ENCODE measurements at places on chromosomes 3 and 15.

GRCh38 chr15:25715536-25716413 lies 147.4 kb downstream of the ATP10A start:
- no peak for DNase-seq

DNA sequence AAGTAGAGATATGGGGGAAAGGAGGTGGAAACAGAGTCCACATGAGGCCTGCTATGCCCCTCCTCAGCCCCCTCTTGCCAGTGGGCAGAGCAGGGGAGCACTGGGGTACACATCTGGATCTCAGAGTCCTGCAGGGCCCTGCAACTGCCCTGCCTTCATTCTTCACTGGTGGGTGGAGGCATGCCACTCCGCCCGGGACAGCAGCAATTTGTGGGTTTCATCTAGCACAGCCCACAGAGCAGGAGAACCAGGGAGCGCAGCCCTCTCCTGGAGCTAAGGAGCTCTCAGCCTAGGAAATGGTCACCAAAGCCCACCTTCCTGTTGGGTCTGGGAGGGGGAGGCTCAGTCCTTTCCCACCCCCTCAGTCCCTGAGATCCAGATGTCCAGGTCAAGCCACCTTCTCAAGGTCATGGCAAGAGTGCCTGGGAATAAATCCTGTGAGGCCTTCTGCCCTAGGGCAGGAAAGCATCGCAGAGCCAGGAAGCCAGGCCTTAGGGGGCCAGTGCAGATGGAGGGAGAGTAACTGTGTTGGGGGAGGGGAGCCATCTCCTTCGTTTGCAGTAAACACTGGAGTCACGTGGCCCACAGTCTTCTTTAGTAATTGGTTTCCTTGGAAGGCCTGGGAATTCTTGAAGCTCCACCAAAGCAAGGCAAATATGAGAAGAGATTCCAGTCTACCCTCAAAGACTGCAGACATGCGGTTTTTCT lies 31.0 kb downstream of the ANP32A start:
- DNase-seq, result no peak

DNA sequence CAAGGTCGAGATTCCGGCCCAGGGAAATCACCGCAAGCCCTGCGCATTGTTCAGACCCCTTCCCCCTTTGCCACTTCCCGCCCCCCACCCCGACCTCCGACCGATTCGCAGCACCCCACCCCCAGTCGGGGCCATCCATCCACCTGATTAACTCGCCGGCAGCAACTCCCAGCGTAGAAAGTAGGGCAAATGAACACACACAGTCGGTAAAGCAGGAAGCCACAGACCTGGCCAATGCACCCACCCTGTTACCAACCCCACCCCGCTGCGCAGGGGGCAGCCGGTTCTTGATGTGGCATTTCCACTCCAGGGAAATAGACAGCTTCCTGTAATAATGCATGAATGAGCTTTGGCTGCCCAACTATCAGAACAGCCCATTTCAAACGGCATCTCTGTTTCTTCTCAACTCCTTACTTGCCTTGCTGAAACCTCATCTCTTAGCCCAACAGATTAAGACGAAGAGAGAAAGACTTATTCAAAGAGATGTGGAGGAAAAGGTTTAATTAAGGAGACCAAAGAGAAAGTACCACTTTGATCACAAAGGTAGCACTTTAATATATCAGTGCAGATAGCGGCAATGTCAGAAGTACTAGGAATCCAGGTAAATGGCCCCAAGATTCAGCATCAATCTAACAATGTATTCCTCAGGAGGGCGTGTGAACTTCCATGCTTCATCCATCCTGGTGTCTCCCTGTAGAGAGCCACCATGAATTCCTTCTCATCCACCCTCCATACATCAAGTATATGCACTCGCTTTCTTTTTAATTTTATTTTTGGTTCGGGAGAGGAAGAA lies 1.9 kb downstream of the TNIK start:
- peak; percentile 67 for DNase-seq

DNA sequence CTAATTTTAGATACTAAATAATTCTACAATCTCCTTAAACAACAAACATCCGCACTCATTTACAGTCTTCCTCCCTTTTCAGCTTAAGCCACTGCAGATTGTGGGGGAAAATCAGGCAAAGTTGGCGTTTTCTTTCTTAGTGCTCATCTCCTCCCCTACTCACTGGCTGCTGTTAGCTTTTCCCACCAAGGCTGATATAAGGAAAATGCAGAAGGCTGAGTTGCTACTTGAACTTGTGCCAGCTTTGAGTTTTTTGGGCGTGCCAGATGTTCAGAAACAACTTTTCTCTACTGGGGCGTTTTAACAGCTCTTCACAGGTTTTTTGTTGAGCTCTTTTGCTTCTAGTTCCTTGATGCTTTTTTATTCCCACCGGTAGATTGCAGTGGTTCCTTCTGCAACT lies 222.0 kb downstream of the PYDC2 start:
- DNase-seq, result no peak
